ENCODE measurements at places on chromosomes 5 and 9. TPM values are rescaled to one million over a fixed set of nuclear protein-coding genes. Genes with fewer than 3 reads are reported as not detected.

Gene FBXO10
- total RNA-seq: 2.8 TPM

Gene CTSV
- 0.28 TPM for total RNA-seq

Gene ADAMTS6
- total RNA-seq: 1.2 TPM

Gene OTULINL
- total RNA-seq: 19.6 TPM

GRCh38 chr9:124122321-124122720, 110.8 kb downstream of the LHX2 start:
- H3K27ac ChIP-seq: no peak overlapping the region
- peaks cover 4% of the 10 kb centered on the region for H3K4me1 ChIP-seq
- H3K36me3 ChIP-seq: no peaks in the 10 kb centered on the region
- H3K27me3 ChIP-seq: no peaks in the 10 kb centered on the region
- no peak overlapping the region for H3K4me3 ChIP-seq

GRCh38 chr5:133750356-133750755, 138.0 kb upstream of the FSTL4 start:
- no peak overlapping the region for H3K4me3 ChIP-seq
- no peaks in the 10 kb centered on the region for H3K36me3 ChIP-seq
- H3K27ac ChIP-seq: no peak overlapping the region
- H3K4me1 ChIP-seq: no peaks in the 10 kb centered on the region
- no peak for DNase-seq
- no peaks in the 10 kb centered on the region for H3K27me3 ChIP-seq

- DNase-seq: peak; percentile 39
- no peak overlapping the region for H3K27ac ChIP-seq
- peak overlapping the region; percentile 32 for H3K4me3 ChIP-seq
- peaks cover 11% of the 10 kb centered on the region for H3K27me3 ChIP-seq
- H3K36me3 ChIP-seq: no peaks in the 10 kb centered on the region
- peaks cover 15% of the 10 kb centered on the region for H3K4me1 ChIP-seq
Observed at GRCh38 chr5:140145818-140146522, 20.2 kb downstream of the IGIP start.

- H3K36me3 ChIP-seq: no peaks in the 10 kb centered on the region
- no peak for DNase-seq
- H3K4me1 ChIP-seq: no peaks in the 10 kb centered on the region
- H3K27ac ChIP-seq: no peak overlapping the region
- no peak overlapping the region for H3K4me3 ChIP-seq
Observed at GRCh38 chr9:114317665-114318357, 5.1 kb upstream of the ORM1 start.

All from CD8-positive, alpha-beta memory T cell (primary cell).